ENCODE measurements at places on chromosomes 7 and 10.

DNA sequence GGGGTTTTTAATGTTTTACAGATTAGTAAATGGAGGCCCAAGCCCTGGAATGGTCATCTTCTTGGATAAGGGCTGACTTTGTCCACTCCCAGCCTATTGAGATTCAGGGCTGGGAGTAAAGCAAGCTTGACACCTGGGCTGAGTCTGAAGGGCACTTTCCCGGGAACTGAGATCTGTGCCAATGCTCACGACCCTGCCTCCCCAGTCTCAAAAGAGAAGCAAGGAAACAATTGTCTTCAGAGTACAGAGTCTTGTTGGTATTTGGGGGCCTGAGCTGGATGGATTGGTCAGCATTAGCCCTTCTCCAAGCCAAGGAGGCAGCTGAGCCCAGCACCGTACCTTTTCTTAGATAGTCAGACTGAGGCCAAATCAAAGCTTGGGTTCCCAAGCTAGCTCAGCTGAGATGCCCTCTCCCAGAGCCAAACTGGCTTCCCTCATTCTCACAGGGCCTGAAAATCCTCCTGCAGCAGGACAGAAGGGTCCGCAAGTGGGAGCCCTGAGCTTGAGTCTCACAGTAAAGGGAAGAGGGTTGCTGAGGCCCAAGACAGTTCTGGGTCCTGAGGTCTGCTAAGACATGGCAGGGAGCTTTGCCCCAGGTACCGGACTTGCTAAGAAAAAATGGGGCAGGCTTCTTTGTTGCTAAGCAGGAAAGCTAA lies 3.7 kb downstream of the DDIT4 start:
- DNase-seq = no peak

- no peak for DNase-seq
These were observed 28.4 kb downstream of the DPCD start for GRCh38 chr10:101616415-101617101.

GRCh38 chr7:41054960-41055661 lies 647.8 kb downstream of the INHBA start:
- DNase-seq = no peak

DNA sequence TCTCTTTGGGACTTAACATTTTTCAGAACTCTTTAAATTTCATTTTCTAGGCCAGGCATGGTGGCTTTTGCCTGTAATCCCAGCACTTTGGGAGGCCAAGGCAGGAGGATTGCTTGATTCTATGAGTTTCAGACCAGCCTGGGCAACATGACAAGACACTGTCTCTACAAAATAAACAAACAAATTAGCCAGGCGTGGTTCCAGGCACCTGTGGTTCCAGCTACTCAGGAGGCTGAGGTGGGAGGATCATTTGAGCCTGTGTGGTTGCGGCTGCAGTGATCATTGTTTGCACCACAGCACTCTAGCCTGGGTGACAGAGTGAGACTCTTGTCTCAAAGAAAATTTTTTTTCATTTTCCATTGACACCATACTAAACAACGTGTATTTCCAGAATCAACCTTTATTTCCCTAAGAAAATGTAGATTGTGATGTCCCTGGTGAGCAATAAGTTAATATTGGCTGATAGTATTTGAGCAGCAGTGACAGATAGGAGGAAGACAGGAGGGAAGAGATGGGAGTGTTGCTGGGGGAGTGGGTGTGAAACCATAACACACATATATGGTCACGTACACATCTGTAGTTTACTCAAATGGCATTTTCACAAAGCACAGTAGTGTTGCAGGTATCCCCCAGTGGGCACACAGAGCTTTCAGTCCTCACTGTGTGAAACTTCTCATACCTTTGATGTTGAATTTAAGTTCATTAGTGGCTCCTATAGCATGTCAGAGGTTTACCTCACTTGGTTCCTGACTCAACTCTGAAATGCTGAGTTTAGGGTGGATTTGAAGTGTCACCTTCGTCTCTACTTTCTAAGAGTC lies 205.6 kb downstream of the AUTS2 start:
- DNase-seq = no peak

Data from BJ (cell line).